ENCODE measurements at places on chromosomes 6 and 20. TPM values are rescaled to one million over a fixed set of nuclear protein-coding genes. Genes with fewer than 3 reads are reported as not detected.
A peak's percentile ranks its signal among the peaks of the same experiment; 100 is the strongest.

- peak; percentile 37 for DNase-seq
Observed at GRCh38 chr20:8602389-8603116, 466.3 kb upstream of the PLCB4 start.

GRCh38 chr6:92767101-92767500 lies 652.3 kb downstream of the EPHA7 start:
- DNase-seq = no peak

- no peak for DNase-seq
Observed at GRCh38 chr6:125742024-125742423, 7.4 kb upstream of the HEY2 start.

DNA sequence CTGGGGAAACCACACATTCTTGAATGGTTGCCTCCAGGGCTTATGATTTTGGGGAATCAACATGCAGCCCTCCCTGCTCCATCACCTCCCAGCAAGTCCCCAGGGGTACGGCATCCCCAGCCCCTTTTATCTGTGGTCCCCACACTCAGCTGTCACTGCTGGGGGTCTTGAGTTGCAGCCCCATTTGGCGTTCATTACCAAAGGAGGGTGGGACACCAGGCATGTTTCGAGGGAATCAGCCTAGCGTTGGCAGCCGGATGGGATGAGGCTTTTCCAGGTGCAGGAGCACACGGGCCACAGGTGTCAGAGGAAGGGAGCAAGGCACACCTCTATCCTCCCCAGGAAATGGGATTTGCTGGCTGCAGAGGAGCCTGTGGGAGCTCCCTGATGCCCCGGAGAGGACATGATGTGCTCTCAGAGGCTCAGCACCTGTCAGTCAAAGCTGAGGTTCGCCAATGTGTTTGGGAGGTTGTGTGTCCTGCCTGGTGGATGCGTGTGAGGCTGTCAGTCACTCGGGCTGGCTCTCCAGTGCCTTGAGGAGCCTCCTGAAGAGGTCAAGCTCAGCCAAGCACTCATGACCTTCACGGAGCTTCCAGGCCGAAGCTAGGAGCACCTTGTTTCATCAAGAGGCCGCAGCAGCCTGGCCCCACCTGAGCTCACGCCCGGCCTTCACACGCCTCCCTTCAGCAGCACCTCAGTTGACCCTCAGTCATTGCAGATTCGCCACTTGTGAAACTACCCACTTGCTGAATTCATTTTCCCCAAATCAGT lies 95.0 kb downstream of the ERMARD start:
- DNase-seq = no peak

GRCh38 chr20:18588574-18588933 lies 700 bp downstream of the DTD1 start:
- no peak for DNase-seq

GRCh38 chr6:107706516-107707115 lies 117.5 kb downstream of the SCML4 start:
- DNase-seq = no peak

- DNase-seq = no peak
Observed at GRCh38 chr6:54992789-54993188, 146.2 kb downstream of the FAM83B start.

DNA sequence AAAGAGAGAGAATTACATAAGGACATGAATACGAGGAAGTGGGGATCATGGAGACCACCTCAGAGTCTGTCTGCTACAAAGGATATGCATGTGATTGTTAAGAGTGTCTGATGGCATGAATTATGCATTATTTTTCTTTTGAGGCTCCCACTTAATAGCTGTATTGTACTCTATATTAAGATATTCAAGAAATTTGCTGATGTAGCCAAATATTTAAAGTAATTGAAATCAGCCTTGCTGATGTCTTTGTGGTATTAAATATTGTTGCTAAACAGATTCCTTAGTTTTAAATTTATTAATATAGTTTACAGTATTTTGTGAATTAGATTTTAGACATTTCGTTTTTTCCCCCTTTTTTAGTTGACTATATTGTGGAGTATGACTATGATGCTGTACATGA lies 25.3 kb downstream of the CD2AP start:
- no peak for DNase-seq

GRCh38 chr6:89013438-89013837 lies 50.0 kb upstream of the RNGTT start:
- DNase-seq = no peak

DNA sequence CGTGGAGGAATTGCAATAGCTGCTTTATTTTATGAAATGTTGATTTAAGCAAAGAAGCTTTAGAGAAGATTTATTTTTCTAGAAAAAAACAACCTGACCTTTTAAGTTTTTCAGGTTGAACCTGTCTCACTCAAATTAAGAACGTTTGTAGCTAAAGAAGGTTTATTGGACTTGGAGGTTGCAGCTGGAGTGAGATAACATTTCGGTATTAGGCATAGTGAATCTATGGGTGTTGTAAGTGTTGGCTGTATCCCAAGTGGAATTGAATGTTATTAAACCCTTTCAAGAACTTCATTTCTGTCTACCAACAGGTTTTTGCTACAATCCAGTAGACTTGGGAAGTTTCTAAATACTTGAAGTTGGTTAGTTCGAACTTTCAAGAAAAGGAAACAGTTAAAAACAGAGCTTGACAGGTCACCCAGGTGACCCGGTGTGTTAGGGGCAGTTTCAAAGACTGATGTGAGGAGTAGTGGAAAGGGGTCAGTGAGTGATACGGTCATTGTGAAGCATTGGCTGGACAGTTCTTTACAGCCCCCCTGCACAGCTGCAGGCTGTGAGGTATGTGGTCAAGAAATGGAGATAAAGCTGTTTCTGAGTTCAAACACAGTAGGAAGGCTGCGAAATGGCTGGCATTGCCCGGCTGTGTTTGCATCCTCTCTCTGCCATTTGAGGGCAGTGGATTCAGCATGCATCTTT lies 2.4 kb upstream of the TBCC start:
- DNase-seq = no peak

- peak; percentile 67 for DNase-seq
Observed at GRCh38 chr20:17643531-17644188, 38.4 kb downstream of the RRBP1 start.

DNA sequence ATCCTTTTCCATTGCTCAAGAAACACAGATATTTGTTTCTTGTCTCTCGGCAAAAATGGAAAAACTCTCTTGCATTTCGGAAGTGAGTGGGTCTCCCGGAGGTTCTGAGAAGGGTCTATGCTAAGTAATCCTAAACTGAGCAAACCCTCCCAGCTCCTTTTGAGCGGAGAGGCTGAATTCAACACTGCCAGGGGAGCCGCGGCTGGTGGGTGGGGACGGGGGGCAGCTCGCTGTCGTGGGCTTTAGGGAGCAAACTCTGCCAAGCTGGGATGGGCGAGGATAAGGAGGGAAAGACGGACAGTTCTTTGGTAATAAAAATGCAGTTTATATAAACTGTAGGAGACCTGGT lies 211.4 kb downstream of the FOXC1 start:
- no peak for DNase-seq

DNA sequence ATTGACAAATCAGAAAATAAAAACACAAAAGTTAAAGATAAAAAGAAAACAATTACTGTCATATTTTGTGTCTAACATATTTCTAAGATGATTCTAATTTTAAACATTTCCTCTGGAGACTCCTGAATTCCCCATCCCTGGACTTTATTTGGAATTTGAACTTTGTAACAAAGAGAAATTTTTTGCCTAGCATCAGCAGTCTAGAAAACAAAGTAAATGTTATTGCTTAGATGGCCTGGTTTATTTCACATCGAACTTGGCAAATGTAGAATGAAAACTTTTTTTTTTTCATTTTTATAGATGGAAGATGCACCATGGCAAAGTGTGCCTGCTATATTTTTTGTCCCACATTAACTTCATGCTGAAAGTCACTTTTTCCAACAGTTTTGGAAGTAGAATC lies 159.1 kb downstream of the TBX18 start:
- no peak for DNase-seq

DNA sequence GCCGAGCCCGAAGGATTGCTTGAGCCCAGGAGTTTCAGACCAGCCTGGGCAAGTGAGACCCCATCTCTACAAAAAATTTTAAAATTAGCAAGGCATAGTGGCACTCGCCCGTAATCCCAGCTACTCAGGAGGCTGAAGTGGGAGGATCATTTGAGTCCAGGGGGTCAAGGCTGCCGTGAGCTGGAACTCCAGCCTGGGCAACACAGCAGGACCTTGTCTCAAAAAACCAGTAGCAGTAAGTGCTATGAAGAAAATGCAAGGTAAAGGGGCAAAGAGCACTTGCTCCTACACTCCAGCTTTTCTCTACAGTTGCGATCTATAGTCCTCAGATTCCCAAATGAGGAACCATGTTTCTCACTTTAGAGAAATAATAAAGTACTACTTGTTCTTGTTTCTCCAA lies 1.8 kb upstream of the DDX39B start:
- no peak for DNase-seq

DNA sequence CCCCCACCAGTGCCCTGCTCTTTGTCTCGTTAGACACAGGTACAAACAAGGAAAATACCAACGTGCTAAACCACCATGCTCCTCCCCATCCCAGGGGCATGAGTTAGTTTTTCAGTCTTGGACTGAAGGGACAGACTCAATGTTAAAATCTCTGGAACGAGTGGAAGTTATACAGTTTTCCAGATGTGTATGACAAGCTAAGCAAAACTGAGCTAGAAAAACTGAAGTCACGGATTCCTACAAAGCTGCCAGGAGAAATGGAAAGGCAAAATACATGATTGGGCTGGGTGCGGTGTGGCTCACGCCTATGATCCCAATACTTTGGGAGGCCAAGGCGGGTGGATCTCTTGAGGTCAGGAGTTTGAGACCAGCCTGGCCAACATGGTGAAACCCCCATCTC lies 34.3 kb upstream of the QKI start:
- DNase-seq = no peak

- DNase-seq = no peak
Observed at GRCh38 chr6:22437665-22438064, 131.7 kb upstream of the HDGFL1 start.

DNA sequence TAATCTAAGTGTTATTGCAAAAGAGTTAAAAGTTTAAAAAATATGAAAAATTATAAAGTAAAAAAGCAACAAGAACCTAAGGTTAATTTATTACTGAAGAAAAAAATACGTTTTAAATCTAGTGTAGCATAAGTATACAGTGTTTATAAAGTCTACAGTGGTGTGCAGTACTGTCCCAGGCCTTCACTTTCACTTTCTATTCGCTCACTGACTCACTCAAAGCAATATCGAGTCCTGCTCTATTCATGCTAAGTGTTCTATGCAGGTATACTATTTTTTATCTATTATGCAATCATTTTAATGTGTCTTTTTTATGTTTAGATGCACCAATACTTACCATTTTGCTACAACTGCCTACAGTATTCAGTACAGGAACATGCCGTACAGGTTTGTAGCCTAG lies 113.0 kb downstream of the MANEA start:
- no peak for DNase-seq

GRCh38 chr6:34589140-34589539 lies 33.0 kb upstream of the SPDEF start:
- no peak for DNase-seq

- DNase-seq = no peak
Observed at GRCh38 chr6:74657011-74657410, 548.8 kb downstream of the COL12A1 start.

GRCh38 chr6:35751594-35751993 lies 14.8 kb downstream of the ARMC12 start:
- DNase-seq = no peak

GRCh38 chr6:167590193-167590592 lies 236.5 kb upstream of the AFDN start:
- DNase-seq = no peak

- no peak for DNase-seq
Observed at GRCh38 chr6:95084867-95085266, 492.5 kb upstream of the MANEA start.

DNA sequence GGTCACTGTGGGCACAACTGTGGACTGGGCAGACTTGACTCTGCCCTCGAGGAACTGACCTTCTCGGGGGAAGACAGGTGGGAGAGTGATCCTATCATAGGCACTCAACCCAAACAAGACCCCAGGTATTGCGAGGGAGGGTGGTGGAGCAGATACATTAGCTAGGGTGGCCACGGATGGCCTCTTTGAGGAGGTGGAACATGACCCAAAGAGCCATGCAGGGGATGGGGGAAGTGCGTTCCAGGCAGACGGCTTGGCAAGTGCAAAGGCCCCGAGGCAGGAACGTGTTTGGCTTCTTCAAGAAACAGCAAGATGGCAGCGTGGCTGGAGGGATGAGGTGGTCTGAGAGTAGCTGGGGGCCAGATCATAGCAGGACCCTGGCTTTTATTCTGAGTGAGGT lies 167.6 kb downstream of the NFATC2 start:
- DNase-seq = no peak

DNA sequence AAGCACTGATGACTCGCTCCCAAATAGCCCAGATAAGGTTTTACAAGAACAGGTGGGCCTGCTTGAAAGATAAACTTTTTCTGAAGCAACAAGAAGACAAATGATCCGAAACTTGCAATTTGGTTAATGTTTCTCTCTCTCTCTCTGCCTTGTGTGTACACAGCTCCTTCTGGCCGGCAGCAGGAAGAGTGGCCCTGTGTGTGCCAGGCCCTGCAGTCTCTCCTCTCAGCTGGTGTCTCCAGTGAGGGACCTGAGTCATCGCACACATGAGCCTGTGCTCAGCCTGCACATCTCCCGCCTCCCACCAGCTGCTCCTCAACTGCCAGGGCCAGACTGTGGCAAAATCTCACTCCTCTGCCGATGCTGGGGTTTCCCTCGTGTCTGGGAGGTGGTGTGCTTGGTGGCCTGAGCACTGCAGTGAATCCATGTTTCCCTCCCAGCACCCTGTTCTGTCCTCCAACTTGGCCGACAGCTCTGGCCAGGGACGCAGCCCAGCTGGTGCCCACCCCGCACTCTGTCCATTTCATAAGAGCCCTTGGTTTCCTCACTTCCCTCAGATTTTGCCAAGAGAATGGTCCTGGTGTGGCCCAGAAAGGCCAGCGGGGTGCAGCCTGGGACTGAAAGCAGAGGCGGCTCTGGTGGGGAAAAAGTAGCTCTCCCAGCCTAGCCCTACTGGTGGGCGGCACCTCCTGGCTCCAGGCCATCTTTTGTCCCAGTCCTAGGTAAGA lies 49.4 kb downstream of the ERMARD start:
- DNase-seq = no peak

DNA sequence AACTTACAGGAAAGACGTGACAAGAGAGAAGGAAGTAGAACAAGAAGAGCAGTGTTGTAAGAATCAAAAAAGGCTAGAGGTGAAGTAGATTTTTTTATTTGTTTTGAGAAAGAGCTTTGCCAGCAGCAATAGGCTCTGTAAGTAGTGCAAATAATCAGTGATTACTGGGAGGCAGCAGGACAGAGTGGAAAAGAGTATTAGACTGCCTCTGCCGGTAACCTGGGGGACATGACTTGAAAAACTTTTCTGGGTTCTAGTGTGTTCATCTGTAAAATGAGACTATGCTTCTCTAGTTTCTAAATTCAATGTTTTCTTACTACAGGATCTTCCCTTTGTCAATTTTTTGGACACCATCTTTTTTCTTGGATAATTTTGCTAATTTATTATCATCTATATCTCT lies 5.8 kb upstream of the IRAK1BP1 start:
- DNase-seq = no peak

ATAT1 gene
- total RNA-seq = 2.2 TPM

XKR7 gene
- total RNA-seq = under 0.01 TPM

GRM1 gene
- total RNA-seq = under 0.01 TPM

NMBR gene
- not detected for total RNA-seq

SLC44A4 gene
- total RNA-seq = not detected

BTN1A1 gene
- total RNA-seq = not detected

OR12D3 gene
- total RNA-seq = not detected

RNF144B gene
- 10.3 TPM for total RNA-seq

AVP gene
- total RNA-seq = not detected

THBD gene
- 9.2 TPM for total RNA-seq

DCDC2 gene
- not detected for total RNA-seq

DEFB119 gene
- not detected for total RNA-seq
